ENCODE measurements at places on chromosomes 3 and 15.

- no peak for DNase-seq
These were observed 142.8 kb downstream of the NUP210 start for GRCh38 chr3:13277196-13277813.

GRCh38 chr3:156174229-156174847 is 54.0 kb downstream of the KCNAB1 start:
- no peak for DNase-seq

DNA sequence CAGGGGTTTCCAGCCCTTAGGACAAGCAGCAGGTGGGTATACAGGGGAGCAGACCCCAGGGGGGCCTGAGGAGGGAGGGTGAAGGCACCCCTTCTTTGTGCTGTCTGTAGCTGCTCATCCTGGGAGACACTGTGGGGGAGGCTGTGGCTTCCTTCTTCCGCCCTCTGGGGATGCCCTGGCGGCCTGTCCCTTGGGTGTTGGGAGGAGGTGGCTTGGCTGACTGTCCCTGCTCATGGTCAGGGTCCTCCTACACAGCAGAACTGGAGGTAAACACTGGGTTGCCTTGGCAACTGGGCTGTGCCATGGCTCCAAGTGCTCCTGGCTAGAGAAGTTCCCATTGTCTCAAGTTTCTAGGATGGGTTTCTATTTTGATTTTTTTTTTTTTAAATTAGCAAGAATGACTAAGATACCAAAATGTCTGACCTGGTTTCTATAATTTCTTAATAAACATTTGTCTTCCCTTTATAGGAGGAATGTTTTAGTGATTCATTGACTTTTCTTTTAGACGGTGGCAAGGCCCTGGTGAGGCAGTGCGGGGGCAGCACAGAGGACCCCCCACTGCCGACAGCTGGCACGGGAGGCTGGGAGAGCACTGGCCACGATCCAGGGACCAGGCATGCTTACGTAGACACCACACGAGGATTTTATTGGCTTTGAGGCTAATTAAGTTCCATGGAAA is 12.4 kb downstream of the KLF13 start:
- DNase-seq: peak; percentile 36

DNA sequence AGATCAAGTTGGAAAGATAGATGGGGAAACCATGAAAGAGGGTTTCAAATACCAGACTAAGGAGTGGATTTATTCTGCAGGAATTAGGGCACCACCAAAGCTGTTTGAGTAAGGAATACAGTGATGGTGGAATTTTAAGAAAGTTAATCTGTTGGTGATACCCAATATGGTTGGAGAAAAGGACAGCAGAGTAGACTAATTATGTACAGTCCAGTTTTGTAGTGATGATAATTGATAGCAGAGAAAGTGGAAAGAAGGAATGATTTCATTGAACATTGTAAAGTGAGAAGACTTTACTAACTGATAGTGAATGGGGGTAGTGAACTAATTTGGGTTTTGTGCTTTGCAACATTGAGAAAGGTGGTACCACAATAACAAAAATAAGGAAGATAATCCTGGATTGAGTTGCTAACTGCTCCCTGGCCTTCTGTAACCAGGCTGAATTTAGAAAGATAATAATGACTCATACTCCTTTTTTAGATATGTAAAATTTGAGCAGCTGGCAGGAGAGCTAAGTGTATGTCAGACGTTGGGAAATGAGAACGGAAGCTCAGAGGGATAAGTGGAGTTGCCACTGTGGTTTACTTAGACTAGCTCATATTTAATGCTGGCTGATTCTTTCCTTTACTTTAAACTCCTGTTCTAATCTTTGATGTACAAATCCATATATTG is 16.9 kb downstream of the TCAIM start:
- DNase-seq: no peak

GRCh38 chr3:20811631-20812030 is 625.6 kb upstream of the SGO1 start:
- no peak for DNase-seq

DNA sequence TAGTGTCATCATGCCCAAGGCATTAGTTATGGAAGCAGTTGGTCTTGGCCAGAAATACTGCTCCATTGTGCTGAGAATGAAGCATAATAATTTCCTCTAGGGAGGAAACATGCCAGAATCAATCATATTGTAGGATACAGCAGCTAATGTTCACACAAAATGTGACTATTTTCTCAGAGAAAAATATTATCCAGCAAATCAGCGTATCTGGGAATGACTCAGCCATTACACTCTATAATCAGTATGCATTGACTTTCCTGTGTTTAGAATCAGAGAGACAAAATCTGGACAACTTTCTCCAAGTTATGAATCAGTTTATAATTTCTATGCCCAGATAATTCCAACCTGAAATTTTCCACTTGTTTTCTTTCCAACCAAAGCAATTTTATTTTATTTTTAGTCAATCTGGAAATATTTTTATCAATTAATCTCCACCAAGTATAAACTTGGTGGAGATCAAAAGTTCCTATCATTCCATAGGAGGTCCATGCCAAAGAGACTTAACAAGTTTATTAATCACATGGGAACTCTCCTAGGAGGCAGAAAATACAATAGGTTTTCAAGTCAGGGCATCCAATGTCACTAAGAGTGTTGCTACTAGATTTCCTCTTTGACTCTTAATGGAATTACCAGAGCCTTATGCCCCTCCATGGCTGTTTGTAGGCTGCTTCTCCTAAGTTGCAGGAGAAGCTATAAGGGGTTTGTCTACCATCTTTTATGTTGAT is 36.4 kb downstream of the SUCNR1 start:
- DNase-seq: no peak

DNA sequence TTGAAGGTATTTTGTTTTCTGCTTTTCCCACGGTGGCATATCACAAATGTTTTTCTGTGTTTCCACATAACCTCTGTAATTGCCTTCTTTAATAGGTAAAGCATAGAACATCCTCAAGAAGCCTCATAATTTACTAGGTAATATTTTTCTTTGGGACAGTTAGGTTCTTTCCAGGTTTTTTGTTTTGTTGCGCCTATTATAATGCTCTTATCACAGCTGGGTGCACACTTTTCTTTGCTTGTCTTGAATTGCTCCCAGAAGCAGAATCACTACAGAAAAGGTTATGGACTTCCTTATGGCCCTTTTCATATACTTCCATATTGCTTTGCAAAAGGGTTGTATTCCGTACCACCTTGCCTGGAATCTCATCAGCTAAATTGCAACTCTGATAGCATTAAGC is 213.5 kb downstream of the RYR3 start:
- DNase-seq: no peak

GRCh38 chr3:68880632-68881031 is 51.7 kb downstream of the TAFA4 start:
- no peak for DNase-seq

- no peak for DNase-seq
These were observed 308.2 kb upstream of the WNT5A start for GRCh38 chr3:55795296-55795695.

DNA sequence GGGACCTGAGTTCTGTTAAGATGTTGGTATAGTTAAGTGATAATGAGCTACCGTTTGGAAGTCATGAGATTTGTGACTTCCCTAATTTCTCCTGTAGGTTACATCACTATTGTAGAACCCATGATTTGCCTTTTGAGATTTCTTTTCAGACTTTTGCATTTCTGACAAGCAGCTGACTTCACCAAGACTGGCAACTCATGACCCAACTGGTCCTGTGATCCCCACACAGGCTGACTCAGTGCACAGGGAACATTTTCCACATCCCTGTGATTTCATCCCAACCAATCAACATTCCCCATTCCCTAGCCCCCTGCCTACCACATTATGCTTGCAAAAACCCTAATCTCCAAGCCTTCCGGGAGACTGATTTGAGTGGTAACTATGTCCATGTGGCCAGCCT is 242.1 kb upstream of the PDZRN3 start:
- no peak for DNase-seq

DNA sequence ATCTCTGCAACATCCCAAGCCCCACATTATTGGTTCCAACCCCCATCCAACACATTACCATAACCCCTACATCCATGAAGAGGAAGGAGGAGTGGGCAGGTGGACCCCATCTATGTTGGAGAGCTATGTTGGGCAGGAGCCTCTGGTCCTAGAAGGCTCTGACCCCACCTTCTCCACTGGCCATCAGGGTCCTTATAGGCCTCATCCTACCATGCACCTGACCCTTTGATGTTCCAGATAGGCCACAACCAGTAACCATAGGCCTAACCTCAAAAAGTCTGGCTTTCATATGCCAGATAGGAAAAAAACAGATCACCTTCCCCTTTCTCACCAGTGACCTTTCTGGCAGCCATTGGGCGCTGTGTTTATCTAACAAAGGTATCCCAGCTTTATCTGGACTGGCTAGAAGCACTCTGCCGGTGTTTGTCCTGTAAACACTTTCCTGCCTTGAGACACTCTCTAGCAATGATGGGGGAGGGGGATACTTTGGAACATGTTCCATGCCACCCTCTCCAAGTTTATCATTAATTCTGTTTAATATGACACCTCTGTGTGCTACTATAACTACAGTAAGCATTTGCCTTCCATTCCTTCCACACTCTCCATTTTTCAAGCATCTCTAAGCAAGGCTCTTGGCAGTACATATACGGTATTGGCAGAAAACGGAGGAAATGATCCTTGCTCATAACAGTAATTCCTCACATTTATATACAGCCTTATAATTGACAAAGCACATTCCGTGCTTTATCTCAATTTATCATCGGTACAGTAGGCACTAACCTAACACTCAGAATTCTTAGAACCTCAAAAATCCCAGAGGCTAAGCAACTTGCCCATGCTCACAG is 377.1 kb downstream of the VPS13C start:
- no peak for DNase-seq

GRCh38 chr3:150602426-150603152 is 532 bp upstream of the SELENOT start:
- no peak for DNase-seq

DNA sequence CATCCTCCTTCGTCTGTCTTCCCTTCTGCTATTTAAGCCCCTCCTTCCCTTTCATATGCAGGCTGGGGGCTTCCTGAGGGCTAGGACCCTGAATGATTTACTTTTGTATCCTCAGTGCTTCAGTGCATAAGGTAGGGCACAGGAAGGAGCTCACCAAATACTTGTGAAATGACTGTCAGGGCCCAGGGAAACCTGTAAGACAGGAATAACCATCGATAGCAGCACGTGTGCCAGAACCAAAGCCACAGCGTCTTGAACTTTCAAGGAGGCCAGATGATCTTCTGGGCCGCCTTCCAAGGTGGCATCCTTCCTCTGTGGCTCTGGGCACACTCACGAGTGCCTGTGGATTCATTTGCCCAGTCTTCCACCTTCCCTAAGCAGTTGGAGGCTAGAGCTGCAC is 3.9 kb downstream of the TMED3 start:
- DNase-seq: no peak

DNA sequence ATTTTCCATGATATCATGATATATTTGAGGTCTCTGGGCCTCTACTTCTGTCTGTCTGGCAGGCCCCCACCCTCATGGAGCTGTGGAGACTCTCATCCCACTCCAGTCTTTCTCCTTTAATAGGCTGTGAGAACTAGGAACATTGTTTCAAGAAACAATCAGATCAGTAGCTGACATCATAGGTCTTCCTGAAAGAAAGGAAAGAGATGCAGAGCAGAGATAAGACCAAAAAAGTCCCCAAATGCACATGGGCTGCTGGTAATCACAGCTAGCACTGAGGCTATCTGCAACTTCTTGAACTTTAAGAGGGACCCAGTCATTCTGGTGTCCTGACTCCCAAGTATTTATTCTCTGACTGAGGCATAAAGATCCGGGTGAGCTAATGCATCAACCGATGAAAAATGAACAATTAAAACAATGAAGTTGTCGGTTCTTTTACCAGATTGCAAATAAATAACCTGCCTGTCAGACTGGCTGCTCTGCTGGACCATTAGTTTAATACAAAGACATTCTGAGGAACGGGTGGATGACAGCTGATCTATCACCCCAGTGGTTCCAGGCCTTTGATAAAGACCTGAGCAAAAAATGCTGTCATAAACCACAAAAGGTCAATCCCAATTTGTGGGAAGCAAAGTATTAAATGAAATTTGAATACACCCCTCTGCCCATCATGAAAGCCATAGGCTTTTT is 780.8 kb upstream of the GOLIM4 start:
- DNase-seq: no peak

GRCh38 chr3:185717121-185717520 is 107.7 kb downstream of the IGF2BP2 start:
- DNase-seq: no peak

- DNase-seq: no peak
These were observed 852.1 kb upstream of the SEMA6D start for GRCh38 chr15:46865155-46865554.

DNA sequence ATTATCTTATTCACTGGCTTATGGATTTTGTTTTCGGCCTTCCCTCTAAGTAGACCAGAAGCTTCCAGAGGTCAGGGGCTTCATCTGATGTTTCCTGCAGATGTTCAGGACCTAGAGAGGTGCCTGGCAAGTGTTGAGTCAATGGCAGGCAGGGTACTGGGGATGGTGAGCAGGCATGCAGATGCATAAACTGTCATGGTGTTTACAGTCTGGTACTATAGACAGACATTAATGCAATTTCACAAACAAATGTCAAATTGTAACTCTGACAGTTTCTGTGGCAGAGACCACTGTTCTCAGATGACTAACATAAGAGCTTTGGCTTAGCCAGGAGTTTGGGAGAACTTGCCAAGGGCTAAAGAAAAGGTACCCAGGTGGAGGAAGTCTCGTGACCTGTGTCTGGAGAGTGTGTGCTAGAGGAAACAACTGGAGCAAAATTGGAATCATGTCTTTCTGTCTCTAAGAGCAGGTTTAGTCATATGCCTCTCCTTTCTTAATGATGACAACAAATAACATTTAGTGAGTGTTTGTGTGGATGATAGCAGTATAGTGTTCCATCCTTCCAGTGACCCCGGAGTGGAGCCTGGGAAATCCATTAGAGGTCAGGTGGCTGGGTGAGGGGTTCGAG is 53.7 kb upstream of the TRAK1 start:
- no peak for DNase-seq

DNA sequence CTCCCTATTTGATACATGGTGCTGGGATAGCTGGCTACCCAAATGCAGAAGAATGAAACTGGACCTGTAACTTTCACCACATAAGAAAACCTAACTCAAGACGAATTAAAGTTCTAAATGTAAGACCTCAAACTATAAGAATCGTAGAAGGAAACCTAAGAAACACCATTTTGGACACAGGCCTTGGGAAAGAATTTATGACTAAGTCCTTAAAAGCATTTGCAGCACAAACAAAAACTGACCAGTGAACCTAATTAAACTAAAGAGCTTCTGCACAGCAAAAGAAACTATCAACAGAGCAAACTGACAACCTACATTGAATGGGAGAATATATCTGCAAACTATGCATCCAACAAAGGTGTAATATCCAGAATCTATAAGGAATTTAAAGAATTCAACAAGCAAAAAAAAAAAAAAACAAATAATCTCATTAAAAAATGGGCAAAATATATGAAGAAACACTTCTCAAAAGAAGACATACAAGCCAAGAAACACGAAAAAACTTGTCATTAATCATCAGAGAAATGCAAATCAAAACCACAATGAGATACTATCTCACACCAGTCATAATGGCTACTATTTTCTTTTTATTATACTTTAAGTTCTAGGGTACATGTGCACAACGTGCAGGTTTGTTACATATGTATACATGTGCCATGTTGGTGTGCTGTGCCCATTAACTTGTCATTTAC is 37.0 kb downstream of the HDGFL3 start:
- no peak for DNase-seq

- no peak for DNase-seq
These were observed 173.2 kb downstream of the TPRG1 start for GRCh38 chr3:189344996-189345395.

- no peak for DNase-seq
These were observed 25.1 kb downstream of the LRRFIP2 start for GRCh38 chr3:37149257-37149656.

GRCh38 chr3:16906682-16907081 is 21.9 kb downstream of the PLCL2 start:
- no peak for DNase-seq

GRCh38 chr3:41434781-41435180 is 235.5 kb downstream of the CTNNB1 start:
- DNase-seq: no peak

Data from activated naive CD4-positive, alpha-beta T cell treated with anti-CD3 and anti-CD28 coated beads, Interleukin-2, amount 50 U/mL, for 72 hours (primary cell).